Upper lobe of left lung (tissue), 6 donors: ENCODE measurements at places on chromosomes 5 and 9. TPM values are rescaled to one million over a fixed set of nuclear protein-coding genes. Genes with fewer than 3 reads are reported as not detected.

DNA sequence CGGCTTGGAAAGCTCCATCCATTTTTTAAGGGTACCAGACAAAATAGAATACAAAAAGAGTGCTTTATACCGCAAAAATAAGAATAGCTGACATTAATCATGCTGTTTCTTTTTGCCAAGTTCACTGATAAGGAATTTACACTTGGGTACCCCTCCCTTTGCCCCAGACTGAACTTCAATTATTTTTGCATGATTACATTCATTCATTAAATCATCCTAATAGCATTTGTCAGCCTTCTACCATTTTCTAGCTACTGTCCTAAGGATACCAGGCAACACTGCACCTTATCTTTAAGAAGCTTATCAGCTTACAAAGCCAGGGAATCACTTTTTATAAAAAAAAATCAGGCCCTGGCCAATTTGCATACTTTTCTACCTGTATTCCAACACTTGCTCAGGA is 48.4 kb downstream of the YIPF5 start:
- DNase-seq = no peak

Gene DIAPH1
- 104 TPM for total RNA-seq

GRCh38 chr9:100357501-100357900 is 4.8 kb upstream of the TEX10 start:
- DNase-seq = no peak

GRCh38 chr9:134962973-134963364 is 45.3 kb upstream of the FCN1 start:
- DNase-seq = peak; percentile 18

DNA sequence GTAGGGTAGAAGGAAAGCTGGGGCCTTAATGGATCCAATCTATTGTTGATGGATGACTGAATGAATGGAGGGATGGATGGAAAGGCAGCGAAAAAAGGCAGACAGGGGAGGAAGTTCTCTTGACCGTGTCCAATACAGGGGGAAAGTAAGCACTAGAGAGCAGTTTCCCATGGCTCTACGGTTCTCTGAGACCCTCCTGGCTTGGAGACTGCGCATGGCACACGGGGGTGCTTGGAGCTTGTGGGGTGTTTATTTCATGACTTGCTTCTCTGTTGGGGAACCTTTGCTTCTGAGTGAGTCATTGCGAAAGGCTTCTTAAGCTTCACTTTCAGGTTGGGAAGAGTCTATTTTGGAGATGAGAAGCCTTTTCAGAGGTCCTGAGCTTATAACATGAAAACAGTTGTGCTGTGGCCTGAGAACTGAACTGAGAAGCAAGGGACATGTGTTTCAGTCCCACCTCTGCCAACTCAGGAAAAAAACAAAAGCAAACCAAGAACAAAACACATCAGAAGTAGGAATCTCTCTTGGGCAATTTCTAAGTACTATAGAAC is 12.8 kb upstream of the TEX48 start:
- no peak for DNase-seq
